ENCODE measurements at places on chromosomes 3 and 15.

GRCh38 chr3:31534065-31534425 lies 1.3 kb downstream of the STT3B start:
- DNase-seq: no peak

- no peak for DNase-seq
Observed at GRCh38 chr3:150348500-150348899, 59.6 kb upstream of the TSC22D2 start.

DNA sequence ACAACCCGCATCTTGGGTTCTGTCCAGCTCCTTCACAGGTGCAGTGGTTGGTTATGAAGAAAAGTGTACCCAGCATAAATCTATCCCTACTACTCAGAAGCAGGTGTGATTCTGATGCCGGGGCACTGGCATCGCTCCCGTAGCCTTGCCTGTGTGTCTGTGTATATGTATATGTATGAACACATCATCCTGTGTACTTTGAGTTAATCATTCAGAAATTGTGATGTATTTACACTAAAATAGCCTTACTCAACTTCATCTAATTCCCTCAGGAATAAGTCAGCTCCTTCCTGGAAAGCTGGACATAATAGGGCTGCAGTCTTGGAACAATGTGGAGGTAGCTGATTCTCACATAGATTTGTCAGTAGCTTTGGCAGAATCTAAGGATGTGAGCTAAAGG lies 6.7 kb upstream of the ZBED2 start:
- no peak for DNase-seq

GRCh38 chr3:43691120-43691995 lies 620 bp downstream of the ABHD5 start:
- DNase-seq: peak; percentile 61

DNA sequence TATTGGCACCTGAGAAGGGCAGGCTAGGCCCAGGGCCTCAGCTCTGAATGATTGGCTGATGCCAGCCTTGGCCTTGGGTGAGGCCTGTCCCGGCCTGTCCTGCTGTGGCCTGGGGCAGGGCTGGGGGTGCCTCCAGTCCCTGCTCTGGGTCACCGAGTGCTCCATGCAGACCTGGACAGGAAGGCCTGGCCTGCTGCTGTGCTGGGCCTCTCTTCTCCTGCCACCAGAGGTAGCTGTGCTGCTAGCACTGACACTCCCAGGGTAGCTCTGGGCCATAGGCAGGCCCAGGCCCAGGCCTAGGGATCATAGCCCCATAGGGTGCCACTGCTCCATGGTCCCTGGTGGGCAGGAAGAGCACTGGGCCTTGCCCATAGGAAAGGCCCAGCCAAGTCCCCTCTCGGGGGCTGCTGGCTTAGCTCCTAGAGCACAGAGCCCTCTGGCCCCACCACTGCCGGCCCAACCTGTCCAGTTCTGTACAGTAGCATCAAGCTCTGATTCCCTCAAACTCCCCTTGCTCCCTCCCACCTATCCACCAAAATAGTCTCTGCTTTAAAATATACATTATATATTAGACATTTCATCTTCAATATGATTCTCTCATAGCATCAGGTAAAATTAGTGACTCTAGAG lies 18.2 kb downstream of the ABTB1 start:
- DNase-seq: no peak

DNA sequence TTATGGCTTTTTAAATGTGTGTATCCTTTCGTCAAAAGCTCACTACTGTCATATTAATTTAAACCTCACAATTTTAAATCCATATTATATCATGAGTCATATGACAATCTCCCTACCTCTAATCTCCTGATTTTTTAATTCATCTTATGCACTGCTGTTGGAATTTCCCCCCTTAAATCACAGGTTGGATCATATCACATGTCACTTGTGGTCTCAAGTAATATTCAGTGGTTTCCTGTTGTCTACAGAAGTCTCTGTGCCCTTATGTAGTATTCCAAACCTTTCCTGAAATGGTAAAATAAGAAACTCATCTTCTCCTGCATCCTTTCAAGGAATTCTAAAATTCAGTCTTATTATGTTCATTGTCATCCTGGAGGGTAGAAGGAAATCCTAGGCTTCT lies 116.0 kb upstream of the CBLB start:
- DNase-seq: no peak

DNA sequence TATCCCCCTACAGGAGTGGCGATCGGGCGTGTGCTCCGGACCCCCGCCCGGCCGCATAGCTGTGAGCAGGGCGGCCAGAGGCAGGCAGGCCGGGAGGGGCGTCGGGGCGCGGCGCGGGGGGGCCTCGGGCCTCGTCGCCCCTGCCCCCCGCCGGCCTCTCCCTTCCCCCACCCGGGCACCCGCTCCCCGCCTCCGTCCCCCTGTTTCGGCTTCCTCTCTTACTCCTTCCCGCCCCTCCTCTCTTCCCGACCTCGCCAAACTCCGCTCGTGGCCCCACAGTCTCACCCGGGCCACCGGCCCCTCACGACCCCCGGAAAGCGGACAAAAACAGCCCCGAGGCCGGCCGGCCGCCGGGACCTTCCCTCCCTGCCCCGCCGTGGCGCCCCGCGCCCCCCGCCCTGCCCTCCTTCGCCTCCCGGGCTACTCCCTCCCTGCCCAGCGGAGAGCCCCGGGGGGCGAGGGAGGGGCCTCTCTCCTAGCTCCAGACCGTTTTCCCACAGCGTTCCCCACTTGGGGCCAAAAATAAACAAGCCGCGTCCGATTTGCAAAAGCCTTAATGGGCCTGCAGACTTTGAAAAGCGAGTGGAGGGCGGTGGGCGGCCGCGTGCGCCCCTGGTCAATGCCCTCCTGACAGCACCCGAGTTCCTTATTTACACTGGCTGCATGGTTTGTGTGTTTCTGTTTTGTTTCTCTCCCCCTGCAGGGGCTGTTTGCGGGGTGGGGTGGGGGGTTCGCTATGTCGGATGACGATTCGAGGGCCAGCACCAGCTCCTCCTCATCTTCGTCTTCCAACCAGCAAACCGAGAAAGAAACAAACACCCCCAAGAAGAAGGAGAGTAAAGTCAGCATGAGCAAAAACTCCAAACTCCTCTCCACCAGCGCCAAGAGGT lies 1.0 kb downstream of the UBE2E1 start:
- peak; percentile 42 for DNase-seq

DNA sequence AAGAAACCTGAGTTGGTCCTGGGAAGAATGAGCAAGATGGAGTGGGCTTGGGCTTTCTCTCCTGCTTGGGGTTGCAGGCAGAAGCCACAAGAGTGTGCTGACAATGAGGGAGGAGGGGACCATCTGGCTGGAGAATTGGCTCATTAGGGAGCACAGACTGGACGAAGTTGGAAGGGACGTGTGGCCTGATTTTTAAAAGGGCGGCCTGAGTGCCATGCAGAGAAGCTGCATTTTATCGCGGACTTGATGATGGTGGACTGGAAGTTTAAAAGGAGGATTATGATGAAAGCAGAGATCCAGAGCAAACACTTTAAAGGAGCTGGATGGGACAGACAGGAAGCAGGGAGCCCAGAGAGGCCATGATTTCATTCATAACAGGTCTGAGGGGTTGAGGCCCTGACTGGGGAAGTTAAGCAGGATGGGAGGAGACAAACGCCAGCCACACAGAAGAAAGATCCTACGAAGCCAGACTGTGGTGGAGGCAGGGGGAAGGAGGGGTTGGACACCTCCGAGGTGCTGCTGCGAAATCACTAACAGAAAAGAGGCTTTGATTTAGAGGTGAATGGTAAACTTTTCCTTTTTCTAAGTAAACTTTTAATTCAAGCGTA lies 23.6 kb downstream of the TLNRD1 start:
- DNase-seq: no peak

DNA sequence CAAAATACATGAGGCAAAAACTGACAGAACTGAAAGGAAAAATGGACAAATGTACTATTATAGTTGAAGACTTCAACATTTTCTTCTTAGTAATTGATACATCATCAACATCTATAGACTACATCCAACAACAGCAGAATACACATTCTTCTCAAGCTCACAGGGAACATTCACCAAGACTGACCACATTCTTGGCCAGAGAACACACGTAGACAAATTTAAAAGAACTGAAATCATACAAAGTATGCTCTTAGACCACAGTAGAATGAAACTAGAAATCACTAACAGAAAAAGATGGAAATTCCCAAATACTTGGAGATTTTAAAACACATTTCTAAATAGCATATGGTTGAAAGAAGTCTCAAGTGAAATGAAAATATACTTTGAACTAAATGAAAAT lies 55.1 kb upstream of the NSMCE3 start:
- no peak for DNase-seq

DNA sequence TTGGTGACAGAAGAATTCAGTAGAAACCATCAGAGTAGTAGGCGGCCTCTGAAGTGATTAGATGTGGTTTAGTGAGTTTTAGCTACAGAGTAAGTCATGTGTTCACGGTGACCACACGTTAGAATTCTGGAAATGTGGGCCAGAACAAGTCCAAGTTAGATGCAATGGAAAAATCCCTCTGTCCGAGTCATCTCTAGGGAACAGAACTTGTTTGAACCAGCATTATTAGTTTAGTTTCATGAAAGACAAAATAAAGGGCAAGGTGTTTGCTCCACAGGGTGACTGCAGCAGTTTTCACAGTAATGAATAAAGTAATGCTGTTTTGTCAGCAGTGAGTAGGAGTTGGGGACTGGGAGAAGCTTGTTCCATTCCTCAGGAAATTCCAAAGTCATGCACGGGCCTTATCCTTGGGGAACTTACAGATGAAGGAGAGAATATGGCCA lies 100.2 kb downstream of the CGNL1 start:
- DNase-seq: no peak

DNA sequence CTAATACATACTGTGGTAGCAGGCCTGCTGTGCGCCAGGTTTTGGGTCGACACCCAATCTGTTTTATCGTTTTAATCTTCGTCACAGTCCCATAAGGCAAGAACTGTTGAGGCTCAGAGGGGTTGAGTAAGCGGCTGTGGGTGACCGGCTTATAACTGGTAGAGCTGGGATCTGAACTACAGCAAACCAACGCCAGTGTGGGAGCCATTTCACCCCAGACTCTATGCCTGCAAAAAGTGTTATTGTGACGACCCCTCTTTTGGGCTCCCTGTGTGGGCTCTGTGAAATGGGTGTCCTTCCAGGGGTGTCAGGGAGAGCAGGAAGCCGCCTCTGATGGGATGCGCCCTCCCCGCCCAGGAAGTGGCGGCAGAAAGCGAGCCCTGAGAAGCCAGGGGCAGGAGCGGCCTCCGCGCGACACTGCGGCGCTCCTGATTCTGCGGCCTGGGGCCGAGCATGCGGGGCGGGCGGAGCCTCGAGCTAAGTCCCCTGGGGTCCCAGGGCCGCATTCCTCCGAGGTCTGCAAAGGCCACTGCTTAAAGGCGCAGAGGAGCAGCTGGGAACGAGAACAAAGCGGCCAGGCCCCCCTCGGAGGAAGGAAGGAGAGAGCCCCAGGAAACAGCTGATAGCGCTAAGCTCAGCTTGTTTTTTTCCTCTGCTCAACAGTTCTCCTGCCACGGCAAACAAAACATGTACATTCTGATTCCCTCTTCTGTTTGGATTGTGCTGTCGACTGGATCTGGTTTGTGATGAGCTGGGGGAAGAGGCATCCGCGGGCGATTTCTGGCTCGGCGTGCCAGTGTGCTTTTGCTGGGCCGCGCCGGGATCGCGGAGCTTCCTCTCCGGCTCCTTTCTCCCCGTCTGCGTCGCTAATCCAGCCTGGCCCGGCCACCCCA lies 33.9 kb downstream of the GRK7 start:
- DNase-seq: peak; percentile 64

- no peak for DNase-seq
Observed at GRCh38 chr15:87570206-87570605, 686.3 kb downstream of the NTRK3 start.

DNA sequence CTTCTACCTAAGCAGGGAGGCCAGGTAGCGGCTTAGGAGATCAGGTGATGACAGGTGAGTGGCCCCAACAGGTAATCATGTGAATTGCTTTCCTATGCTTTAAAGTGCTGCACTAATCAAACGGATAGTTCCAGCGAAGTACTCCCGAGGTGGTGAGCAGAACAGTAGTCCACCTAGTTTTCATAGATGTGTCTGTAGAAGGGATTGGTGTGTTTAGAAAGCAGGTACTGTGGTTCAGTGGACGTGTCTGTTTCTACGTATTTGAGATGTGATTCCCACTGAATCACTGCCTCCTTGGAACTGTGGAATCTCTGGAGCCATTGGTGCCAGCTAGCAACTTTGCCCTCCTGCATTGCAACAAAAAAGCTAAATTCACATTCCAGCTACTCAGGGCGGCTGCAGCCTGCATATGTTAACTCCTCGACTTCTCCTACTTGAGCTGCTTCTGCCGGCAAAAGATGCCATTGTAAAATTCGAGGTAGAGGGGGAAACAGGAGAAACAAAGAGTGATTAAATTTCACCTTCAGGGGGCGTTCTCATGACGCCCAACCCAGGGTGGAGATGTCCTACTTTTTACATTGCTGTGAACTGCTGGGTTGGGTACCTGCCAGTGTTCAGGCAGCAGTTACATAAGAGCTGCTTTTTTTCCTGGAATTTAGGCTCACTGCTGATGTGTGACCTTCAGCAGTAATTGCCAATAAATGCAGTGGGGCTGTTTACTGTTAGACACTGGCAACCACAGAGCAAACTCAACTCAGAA lies 227.3 kb downstream of the ITPR1 start:
- DNase-seq: no peak

GRCh38 chr3:27677565-27677964 lies 44.6 kb downstream of the EOMES start:
- no peak for DNase-seq

GRCh38 chr3:2098398-2099027 lies at the start of gene CNTN4:
Gene CNTN4, plus strand, starts transcription at chr3:2098866.
- no peak for DNase-seq

DNA sequence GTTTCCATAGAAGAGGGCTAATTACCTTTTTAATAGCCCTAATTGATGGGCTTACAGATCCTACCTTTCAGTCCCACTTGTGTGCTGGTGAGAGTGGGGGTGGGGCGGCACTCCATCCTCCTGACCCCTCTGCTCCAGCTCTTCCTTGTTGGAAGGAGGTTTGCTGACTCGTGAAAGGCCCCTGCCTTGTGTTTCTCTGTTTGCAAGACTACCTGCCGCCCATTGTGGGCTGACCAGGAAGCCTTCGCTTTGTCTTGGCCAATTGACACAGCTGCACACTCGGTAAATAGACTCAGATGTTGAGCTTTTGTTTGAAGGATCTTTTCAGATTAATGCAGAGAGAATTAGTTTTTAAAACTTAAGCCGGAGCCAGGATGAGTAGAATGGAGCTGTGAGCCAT lies 197.3 kb upstream of the HES1 start:
- DNase-seq: no peak

DNA sequence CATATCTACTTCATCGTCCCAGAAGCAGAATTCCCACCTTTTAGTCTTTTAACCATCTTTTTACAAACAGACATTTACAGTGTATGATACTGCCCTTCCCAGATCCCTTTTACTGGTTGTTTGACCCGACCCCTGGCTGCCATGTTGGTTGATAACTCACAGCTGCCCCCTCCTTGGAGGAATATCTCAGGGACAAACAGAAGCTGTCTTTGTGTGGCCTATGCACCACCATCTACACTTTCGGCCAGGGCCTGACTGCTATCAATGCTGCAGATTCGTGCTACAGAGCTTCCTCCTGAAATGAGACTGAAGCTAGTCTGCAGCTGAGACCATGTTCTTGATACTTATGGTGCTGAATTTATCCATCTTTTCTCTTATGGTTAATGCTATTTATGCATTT lies 6.6 kb upstream of the POLQ start:
- no peak for DNase-seq
